ENCODE measurements at places on chromosomes 2 and 18. TPM values are rescaled to one million over a fixed set of nuclear protein-coding genes. Genes with fewer than 3 reads are reported as not detected.

The KCNE4 gene
- 2.4 TPM for total RNA-seq

DNA sequence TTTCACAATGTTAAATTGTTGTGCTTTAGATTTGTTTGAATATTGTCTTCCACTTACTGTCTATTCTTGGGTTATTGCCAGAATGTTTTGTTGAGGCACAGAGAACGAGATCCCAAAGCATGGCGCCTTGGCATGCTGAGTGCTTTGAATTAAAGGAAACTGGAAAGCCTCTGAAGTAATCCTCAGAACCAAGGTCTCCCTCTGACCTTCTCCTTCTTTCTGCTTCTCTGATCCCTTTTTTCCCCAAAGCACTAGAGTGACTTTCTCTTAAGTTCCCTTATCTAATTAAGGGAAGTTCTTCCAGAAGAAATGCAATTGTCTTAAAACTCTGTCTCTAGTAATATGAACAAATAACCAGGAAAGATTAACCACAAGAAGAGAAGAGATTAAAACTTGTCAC, 214.7 kb downstream of the SPP2 start:
- no peak for DNase-seq

DNA sequence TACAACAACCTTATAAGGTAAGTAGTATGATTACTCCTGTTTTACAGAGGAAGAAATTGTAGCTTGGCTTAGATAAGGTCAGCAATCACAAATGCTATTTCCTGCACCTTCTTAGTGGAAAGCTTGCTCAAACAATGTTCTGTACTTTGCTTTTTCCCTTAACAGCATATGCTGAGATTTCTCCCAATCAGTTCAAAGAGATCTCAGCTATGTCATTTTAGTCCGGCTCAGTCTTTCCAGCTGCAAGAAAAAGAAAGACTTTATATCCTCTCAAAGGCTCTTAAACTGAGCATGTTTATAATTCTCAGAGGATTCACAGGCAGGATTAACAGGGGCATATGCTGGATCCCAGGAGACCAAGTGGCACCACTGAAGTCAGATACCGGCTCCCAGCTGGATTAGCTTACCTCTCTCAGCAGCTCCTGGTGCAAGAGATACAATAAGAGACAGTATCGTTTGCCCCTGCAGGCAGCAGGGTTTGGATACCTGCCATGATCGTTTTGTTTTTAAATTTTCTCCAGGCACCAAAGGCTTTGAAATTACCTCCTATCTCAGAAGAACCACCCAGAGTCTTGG, 29.5 kb downstream of the KIAA2012 start:
- no peak for DNase-seq

DNA sequence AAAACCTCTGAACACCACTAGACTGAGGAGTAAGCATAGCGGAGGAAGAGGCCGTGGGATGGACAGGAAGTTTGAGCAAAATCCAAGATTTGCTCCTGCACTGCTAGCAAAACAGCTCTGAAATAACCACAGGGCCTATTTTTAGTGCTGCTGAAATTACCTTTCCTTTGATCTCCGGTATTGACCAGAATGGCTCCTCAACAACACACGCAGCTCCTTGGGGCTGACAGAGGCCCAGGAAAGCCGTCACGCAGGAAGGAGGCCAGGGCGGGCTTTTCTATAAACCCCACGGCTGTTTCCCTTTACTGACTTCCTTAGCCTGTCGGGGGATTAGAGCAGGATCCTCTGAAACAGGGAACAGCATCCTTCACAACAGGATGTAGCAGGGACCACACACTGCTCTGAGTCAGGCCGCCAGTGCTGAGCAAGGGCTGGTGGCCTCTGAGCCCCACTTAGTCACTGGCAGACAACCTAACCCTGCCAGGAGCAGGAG, 80.8 kb upstream of the LCLAT1 start:
- no peak for DNase-seq
